Fibroblast of the conjunctiva (primary cell): ENCODE measurements at places on chromosomes 12 and 14.

DNA sequence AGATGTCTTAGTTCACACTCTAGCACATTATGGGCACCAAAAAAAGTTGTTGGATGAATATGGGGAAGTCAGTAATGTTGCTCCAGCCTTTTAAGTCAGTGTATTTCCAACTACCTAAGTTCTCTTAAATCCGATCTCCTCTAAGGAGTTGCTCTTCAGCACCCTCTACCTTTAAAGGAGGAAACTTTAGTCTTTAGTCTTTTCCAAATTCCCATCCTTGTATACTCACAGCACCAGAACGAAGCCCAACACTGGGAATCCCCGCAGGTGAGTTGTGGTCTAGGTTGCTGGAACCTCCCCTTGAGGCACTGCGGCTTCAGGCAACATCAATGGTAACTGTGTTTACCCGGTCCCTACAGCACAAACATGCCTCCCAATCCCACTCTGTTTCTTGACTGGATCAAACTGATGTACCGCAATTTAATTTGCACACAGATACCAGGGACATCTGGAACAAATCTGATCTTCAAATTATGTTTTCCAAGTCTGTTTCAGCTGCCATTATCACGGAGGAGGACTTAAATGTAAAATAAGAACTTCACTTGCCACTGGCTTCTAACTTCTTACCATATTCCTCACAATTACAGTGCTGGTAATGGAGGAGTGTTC, 179.0 kb downstream of the FOXN3 start:
- DNase-seq: no peak

- no peak for DNase-seq
These were observed 794 bp downstream of the HOXC13 start for GRCh38 chr12:53939141-53940108.

GRCh38 chr12:83046019-83046418, 359.3 kb downstream of the TMTC2 start:
- DNase-seq: no peak

DNA sequence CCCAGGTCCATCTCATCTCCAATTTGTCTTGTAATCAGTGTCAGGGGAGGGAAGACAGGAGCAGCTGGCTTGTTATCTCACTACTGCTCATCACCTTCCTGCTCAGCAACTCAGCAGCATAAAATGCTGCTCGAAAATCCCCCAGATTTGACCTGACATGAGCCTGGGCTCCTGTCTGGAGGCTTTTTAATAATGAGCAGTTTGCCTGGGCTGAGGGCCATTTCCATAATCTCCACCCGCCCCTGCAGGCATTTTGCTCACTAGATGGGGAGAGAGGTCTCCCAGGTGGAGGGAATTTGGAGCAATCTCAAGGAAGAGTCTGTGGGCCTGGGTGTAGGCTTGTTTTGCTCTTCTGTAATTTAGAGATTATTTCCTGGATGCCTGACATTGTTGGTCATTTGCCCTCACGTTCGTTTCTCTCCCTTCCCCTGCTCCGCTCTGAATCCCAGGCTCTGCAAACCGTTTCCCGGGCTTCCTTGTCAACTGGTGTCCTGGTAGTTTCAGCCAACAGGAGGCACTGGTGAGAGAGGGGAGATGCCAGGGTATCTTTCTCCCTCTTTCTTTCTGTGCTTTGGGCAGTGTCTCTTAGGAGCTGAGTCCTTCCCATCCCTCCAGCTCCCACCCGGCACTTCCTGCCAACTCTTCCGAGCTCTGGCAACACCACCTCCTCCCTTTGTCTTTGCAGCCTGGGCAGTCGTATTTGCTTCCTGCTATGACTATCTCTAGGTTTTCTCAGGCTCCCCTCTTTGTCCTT, 299.2 kb downstream of the GLT1D1 start:
- DNase-seq: no peak

DNA sequence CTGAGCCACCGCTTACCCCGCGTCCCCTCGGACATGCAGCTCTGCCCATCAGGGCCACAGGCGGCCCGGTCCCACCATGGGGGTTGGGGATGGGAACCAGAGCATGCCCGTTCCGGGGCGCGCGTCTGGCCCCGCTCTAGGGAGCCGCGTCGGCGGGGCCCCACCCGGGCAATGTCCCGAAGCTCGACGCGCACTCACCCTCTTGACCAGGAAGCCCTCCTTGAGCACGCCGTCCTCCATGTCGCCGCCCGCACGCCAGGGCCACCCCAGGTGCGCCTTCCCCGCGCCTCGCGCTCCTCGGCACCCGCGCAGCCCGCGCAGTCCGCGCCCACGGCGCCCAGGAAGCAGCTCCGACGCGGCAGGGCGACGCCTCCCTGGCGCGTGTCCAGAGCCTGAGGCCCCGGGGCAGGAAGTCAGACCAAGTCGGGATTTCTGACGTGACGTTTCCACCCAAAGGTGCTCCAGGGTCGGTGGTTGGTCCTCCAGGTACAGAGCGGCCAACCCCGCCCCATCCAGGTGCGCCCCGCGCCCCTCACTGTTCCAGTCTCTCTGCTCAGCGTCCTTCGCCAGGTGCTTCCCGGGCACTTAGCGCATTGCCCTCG, at the start of gene PLEK2:
PLEK2 (minus strand) TSS at position 346 of the 602 bp plus-strand sequence; CDS start at position 240, 106 bp downstream.
- DNase-seq: no peak

- no peak for DNase-seq
These were observed 30.1 kb upstream of the ABCC9 start for GRCh38 chr12:21971344-21971743.

DNA sequence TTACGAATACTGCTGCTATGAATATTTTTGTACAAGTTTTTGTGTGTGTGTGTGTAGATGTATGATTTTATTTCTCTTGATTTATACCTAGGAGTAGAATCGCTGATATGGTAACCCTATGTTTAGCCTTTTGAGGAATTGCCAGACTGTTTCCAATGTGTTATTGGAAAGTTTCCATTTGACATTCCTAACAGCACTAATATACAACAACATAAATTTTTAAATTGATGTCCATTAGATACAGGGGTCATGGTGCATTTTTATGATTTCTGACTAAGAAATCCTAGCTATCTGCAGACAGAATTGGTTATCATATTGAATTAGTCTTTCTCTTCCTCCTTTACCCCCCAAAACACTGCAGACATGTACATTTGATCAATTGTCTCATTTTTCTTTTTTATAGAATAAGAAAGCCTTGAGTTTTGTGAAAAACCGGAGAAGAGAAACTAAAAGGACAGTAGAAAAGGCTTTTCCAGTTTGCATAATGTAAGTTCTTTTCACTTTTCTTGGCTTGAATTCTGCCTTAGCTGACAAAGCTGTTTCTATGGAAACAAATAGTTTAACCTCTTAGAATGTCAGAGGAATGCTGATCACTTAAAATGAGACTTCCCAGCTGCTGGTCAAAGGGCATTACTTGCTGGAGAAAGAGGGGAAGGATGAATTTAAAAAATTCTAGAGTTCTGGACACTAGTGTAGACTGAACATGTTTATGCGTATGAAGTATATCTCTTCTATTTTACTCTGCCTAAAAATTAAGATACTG, 28.2 kb downstream of the PALS1 start:
- peak; percentile 68 for DNase-seq

DNA sequence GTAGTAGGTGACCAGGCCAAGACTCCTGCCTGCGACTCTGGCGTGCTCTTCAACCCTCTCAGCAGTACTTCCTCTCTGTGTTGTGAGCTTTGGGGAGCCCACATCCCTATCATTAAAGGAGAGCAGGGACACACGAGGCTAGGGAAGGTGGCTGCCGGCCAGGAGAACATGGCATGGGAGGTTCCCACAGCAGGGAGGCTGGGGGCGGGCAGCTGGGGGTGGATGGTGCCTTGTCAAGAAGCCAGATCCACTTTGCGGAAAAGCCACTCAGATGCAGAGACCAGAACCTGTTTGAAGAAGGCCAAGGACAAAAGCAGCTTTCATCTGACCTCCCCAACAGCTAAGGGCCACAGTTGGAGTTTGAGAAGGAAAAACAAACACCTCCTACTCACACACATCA, 198.6 kb downstream of the BCL11B start:
- no peak for DNase-seq

DNA sequence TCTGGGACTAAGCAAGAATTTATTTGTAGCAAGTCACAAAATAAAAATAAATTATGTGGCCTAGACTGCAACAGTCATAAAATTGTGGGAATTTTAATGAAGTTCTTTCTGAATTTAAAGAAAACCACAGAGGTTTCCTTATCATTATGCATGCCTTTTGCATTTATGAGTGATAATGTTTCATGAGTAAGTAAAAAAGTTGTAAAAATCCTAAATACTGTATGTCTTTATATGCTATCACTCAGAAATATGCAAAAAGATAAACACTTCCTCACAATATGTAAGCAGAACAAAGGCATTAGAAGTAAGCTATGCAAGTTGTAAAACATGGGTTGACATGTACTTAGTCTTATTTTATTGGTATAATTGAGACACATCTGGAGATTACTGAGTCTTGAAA, 239.4 kb upstream of the PDE3A start:
- no peak for DNase-seq

GRCh38 chr14:41597647-41598046, 9.0 kb upstream of the LRFN5 start:
- no peak for DNase-seq

GRCh38 chr14:102293781-102294180, 11.2 kb downstream of the MOK start:
- no peak for DNase-seq

GRCh38 chr12:61220337-61220736, 1039.9 kb upstream of the USP15 start:
- DNase-seq: no peak

- no peak for DNase-seq
These were observed 733 bp upstream of the PPFIBP1 start for GRCh38 chr12:27523305-27523641.

GRCh38 chr14:80606347-80606772, 335.2 kb downstream of the CEP128 start:
- DNase-seq: peak; percentile 46

DNA sequence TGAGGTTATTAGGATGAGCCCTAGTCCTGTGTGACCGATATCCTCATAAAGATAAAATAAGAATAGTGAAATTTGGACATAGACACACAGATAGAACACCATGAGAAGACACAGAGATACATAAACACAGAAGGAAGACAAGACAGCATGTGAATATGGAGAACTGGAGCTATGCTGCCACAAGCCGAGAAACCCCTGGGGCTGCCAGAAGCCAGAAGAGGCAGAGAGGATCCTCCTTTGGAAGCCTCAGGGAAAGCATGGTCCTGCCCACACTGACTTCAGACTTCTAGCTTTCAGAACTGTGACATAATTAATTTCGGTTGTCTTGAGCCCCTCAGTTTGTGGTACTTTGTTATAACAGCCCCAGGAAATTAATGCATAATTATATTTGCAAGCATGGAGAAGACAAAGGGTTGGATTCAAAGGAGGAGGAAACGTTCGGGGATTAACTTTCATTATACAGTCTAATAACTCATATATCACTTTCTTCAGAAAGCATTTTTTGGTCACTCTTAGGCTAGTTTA, 1501.8 kb upstream of the FLRT2 start:
- no peak for DNase-seq

DNA sequence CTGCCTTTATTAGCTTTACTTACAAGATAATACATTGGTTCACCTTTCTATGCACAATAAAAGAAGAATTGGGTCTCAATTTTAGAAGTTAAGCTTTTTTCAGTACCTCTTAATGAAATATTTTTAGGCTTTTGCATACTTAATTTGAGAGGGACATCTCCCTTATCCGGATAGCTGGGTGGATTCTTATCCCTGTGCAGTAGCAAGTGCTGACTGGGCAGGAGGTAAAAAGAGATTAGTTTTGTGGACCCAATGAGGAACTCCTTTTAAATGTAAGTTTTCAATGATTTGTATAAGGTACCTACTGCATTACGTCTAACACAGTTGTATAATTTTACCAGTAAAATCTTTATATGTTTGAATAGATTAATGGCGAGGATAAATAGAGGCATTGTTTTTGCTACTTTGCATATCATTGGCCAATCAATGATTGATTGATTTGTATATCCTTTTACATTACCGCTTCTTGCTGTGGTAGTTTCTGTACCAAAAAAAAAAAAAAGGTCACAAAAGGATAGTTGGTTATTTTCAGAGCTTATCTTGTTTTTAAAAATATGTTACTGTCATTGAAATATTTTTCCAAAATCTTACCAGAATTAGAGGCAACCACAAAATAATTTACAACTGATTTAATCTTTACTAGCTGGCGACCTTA, 2.2 kb downstream of the CPSF6 start:
- no peak for DNase-seq

GRCh38 chr12:121796855-121797751, 3.6 kb upstream of the RHOF start:
- DNase-seq: peak; percentile 79

- peak; percentile 66 for DNase-seq
These were observed 747 bp upstream of the DACT1 start for GRCh38 chr14:58637040-58637390.

- DNase-seq: peak; percentile 3
These were observed 514.1 kb downstream of the MED13L start for GRCh38 chr12:115763376-115763775.

DNA sequence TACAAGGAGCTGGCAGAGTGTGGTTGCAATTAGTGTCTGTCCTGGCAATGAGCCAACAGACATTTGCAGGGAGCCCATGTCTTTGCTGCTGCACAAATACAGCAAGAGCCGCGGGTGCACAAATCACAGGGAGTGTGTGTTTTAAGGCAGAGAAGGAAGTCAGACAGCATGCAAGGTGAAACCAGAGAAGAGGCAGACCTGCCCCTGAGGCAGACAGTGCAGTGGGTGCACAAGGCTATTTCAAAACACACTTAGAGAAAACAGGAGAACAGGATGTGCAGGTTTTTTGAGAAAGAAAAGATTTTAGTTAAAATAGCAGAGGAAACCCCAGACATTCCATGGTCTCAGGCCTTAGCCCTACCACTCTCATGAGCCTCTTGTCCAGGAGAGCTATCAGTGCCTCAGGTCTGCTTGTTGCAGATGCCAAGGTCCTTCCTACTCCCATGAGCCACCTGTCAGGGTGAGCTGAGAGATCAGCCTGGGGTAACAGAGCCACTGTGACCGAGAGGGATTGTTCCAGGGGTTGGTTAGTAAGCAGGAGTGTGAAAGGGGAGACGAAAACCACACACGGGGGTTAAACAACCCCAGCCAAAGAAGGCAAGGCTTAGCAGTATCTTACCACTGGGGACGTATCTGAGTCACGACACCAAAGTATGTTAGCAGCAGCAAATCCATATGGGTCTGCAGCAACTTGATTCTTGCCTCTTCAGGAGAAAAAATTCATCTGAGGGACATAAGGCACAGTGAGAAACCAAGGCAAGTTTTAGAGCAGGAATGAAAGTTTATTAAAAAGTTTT, 78.1 kb downstream of the C14orf132 start:
- DNase-seq: no peak

DNA sequence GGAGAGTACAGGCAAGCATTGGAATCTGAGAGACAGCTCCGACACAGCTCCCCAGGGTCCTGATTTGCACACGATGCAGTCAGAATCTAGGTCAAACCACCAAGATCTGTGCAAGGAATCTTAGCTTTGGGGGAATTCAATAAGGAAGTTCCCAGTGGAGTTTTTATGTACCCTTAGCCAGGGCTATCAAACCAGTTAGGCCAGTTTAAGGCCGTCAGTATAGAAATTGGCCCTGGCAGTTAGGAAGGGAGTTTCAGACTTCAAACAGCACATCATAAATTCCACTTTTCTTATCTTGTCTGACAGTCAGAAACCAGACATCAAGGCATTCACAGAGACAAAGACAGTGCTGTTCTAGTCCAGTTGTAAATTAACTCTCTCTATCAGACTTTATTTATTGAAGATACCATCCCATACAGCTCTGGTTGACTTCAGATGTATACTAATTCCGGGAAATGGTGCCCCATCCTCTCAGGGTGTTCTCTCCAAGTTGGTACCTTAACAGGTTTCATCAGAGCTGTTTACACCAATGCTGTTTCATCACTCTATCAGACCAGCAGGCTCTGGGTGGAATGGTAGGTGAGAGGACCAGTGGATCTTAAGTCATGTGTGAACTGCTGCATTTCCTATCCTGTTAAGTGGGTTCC, 157.5 kb upstream of the ATF7IP start:
- DNase-seq: no peak

- no peak for DNase-seq
These were observed 29.7 kb downstream of the BHLHE41 start for GRCh38 chr12:26095186-26095585.
